Right ventricle myocardium superior (tissue), 1 donor: ENCODE measurements at places on chromosomes 2 and 18.

DNA sequence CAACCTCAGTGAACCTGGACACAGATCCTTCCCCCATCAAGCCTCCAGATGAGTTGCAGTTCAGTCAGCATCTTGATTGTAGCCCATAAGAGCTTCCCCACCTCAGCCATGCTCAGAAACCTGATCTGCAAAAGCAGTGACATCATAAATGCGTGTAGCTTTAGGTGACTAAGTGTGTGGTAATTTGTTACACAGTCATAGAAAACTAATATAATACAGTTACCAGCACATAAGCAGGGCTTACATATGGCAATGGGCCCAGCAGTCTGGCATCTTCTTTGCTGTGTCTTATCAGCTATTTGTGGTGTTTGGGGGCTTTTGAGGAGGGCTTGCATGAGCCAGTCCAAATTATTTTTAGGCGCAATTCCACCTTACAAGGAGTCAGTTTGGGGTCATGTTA, 807.0 kb downstream of the SLC4A3 start:
- no peak for DNase-seq

- no peak for DNase-seq
Observed at GRCh38 chr18:38693104-38693503, 1127.5 kb upstream of the CELF4 start.

DNA sequence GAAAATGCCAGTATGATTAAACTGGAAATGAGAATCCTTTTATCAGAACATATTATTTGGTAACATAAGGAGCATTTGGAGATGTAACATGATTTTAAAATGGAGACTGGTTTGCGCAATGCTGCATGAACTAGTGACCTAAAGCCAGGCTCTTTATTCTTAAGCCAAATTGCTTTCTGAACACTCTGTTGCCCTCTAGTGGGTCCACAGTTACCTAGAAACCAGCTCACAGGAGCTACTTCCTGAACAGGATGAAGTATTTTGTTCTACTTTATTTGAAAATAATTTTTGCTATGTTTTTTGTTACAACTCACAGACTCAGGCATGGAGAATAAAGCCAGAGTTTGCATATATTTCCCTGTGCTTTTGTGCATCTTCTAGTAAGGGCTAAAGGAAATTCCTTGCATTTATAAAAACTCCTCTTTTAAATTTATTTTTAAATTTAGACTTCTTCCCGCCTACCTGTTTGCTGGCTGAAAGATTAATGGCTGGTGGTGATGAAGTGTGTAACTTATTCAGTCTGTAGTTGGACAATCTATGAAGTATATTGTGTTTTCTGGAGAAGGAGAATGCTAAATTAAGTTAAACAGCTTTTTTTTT, 146.7 kb downstream of the PARD3B start:
- no peak for DNase-seq

- peak; percentile 66 for DNase-seq
Observed at GRCh38 chr2:96888072-96889011, 18.5 kb upstream of the SEMA4C start.

- DNase-seq, result no peak
Observed at GRCh38 chr2:203352604-203353255, 24.5 kb downstream of the ABI2 start.

- DNase-seq, result peak; percentile 56
Observed at GRCh38 chr2:241860184-241861078, 1.7 kb upstream of the PDCD1 start.

DNA sequence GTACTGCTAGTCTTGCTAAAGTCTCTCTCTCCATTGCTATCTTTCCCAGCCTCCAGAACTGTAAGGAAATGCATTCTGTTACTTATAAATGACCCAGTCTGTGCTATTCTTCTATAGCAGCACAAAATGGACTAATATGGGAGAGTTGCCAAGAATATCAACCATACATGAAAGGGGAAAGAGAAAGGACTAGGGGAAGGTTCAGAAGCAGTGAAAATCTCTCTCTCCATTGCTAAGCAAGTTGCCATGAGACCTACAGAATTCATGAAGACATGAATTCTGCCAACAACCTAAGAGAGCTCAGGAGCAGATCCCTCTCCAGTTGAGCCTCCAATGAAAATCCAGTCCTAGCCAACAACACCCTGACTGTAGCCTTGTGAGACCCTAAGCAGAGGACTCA, 3.6 kb upstream of the TRABD2A start:
- no peak for DNase-seq

DNA sequence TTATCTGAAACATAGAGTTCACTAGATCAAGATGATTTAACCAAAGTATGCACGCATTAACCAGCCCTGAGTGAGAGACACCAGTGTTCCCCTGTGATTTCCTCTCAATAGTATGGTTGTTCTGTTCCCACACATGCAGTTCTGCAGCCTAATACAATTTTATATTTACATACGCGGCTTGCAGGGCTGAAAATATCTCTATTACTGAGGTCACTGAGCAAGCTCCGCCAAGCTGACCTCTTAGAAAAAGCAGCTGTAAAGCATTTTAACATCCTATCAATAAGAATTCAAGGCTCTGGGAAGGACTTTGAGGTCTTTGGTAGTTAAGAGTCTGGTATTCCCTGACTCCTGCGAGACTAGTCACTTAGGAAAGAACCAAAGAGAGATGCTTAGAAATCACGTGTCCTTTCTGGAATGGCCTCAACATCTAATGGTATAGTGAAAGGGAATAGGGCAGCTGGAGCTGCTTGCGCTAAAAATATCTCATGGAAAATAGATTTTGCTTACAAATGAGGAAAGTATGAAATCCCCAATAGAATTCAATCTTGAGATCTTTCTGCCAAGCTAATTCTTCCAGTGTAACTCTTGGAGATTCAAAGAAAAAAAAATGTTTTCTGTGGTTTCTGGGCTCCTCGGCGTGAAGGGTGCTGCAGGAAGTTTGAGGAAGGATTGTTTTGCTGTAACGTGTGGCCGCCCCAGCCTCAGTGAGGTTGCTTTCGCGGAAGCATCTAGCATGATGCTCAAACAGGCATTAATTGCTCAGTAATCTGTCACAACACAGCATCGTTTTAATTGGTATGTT, 59.2 kb downstream of the DOCK10 start:
- DNase-seq, result peak; percentile 44
